ENCODE measurements at places on chromosomes 2 and 18.

DNA sequence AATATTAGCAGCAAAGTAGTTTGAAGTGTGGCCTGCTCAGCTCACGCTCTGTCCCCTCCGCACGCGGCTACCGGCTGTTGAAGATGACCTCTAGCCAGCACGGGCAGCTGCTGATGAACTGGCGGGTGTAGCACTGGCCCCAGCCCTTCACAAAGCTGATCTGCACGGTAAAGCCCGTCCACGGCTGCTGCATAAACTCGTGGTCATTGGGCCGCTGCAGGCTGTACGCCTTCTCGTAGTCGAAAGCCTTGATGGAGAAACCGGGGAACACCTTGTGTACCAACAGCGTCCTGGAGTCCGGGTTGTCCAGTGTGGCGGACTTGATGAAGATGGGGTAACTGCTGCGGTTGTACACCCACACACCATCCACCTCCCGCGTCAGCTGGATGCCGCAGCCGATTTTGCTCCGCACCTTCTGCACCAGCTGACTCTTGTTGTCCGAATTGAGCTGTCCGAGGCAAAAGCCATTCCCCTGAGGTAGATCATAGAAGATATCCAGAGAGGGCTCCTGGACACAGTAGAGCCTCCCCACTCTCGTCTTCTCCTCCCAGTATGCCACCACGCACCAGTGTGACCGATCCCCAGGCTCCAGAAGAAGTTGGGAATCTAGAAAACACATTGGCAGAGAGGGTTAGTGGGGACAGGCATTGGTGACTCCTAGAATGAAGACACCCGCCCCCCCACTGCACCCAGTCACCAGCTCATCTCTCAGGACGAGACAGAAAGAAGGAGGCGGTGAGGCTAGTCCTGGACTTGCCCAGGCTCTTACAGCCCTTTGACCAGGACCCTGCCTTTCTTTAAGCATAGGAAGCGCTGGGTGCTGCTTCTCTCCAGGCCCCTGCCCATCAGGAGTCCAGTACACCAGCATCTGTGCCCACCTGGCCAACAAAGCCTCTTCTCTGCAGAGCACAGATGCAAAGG, 29.2 kb downstream of the SMAD7 start:
- no peak for DNase-seq

GRCh38 chr2:102141970-102142828, at the start of gene IL1R1:
IL1R1 (plus strand) TSS chr2:102142746; CDS start chr2:102157725, 14,979 bp downstream.
- DNase-seq, result no peak

GRCh38 chr2:147487978-147488289, 356.9 kb upstream of the ACVR2A start:
- no peak for DNase-seq

GRCh38 chr2:19911808-19912509, 10.2 kb upstream of the TTC32 start:
- DNase-seq, result no peak

- no peak for DNase-seq
Measured at GRCh38 chr2:170177950-170178781, at the start of gene MYO3B. MYO3B (plus strand) TSS chr2:170178147; CDS start chr2:170178288, 141 bp downstream.

DNA sequence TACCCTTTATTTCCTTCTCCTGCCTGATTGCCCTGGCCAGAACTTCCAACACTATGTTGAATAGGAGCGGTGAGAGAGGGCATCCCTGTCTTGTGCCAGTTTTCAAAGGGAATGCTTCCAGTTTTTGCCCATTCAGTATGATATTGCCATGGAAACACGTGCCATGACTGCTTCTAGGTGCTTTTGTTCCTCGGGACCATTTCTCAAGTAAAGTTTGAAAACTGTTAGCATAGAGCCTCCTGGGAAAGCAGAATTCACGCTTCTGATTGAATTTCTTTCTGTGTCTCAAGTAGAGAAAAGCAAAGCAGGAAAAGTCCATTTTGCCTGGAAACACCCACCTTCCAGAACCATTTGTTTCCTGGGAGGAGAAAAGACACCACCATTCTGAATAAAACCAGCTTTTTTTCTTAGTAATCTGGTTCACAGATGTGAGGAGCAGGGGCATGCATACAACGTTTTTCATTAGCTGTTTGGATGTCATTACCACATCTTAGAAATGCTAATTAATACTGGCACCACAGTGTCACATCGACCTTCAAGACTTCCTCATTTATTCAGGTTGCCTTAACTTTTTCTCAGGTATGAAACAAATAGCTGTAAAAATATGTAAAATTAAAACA, 39.0 kb upstream of the ZBTB14 start:
- DNase-seq, result no peak

- DNase-seq, result no peak
Measured at GRCh38 chr2:29206941-29207340, 91.7 kb downstream of the CLIP4 start.

DNA sequence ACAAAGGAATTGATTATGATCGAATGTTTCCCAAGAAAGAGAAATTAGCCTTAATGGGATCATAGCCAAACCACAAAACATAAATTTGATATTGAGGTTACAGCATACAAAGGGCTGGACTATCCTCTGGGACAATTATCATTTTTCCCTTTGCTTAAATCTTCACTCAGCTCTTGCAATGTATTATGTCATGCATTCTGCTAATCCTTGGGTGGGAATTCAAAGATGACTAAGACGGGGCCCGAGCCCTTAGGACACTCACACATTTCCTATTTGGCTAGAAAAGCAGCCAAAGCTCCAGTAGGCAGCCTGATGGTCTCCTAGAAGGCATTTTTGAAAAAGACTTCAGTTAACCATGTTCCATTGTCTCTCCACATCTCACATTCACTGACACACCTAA, 17.2 kb upstream of the NMI start:
- DNase-seq, result no peak
